ENCODE measurements at places on chromosomes 11 and 22.

DNA sequence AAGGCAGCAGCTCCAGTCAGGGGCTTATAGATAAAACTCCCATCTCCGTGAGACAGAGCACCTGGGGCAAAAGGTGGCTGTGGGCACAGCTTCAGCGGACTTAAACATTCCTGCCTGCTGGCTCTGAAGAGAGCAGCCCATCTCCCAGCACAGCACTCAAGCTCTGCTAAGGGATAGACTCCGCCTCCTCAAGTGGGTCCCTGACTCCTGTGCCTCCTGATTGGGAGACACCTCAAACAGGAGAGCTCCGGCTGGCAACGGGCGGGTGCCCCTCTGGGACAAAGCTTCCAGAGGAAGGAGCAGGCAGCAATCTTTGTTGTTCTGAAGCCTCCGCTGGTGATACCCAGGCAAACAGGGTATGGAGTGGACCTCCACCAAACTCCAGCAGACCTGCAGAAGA, 279.4 kb downstream of the LARGE1 start:
- DNase-seq = no peak

DNA sequence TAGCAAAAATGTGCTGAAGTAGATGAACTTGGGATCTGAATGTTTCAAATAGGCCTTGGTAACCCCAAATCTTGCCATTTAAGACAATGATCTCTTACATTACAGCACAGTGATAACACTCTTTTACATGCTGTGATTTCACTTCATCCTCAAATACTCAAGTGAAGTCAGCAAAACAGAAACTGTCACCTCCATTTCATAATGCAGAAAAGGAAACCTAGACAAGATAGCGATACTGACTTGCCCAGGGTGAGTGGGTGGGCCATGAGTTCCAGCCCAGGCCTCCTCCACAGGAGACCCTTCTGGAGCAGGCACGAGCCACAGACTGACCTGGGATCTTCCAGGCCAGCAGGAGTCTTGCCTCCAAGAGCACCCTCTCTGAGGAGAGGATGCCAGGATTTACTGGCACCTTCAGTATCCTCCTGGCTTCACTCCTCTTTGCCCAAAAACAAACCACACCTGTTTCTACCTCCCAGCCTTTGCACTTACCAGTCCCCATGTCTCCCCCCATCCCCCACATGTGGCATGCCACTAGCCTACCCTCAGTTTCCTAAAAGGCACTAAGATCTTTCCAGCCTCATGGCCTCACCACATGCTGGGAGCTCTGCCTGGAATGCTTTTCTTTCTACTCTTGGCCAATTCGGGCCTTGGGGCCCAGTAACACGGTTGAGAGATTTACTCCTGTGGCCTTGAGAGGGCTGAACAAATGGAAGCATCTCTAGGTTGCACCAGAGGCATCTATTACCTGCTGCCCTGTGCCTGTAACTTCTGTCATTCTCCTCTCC, 1.9 kb upstream of the DGAT2 start:
- no peak for DNase-seq

- DNase-seq = no peak
Measured at GRCh38 chr22:43860126-43860525, 2.2 kb downstream of the SULT4A1 start.

- no peak for DNase-seq
Measured at GRCh38 chr22:37680191-37680851, 4.9 kb downstream of the LGALS1 start.

DNA sequence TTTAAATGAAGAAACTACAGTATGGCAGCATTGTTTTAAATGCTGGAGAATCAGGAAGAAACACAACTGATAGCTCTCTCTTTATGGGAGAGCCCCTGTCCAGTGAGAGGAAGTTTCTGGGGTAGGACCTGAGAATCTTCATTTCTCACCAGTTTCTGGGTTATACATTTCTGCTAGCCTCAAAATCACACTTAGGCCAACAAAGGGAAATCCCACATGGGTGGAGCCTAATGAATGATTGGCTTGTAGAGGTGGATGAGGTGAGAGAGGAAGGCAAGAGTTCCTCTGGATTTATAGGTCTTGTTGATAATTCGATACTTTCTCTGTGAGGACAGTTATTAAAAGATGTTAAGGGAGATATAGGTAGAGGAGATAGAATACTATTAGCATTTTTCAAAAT, 1397.3 kb upstream of the TENM4 start:
- no peak for DNase-seq

DNA sequence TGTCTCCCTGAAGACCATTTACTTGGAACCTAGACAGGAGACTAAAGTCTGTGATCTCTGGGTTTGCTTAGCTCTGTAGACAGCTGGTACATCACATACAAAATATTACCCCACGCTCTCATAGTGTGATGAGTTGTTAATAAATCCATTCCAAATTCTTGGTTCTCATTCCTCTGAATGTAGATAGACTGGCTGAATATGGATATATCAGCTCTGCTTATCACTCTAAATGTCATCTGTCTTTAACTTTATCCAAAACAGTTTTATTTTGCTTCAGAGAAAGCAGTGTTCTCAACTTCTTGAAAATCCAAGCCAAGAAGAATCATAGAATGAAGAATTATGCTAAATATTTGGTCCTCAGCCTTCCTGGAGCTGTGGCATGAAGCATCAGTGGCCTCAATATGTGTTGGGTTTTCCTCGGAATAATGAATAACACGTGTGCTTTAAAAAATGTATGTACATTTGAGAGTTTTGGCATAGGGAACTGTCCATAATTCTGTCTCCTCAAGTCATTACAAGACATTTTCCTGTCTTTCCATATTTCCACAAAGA, 10.5 kb upstream of the LDLRAD3 start:
- no peak for DNase-seq

- no peak for DNase-seq
Measured at GRCh38 chr11:22275600-22275999, 62.6 kb upstream of the SLC17A6 start.

GRCh38 chr11:19768815-19769214, 56.2 kb downstream of the NAV2 start:
- DNase-seq = no peak

DNA sequence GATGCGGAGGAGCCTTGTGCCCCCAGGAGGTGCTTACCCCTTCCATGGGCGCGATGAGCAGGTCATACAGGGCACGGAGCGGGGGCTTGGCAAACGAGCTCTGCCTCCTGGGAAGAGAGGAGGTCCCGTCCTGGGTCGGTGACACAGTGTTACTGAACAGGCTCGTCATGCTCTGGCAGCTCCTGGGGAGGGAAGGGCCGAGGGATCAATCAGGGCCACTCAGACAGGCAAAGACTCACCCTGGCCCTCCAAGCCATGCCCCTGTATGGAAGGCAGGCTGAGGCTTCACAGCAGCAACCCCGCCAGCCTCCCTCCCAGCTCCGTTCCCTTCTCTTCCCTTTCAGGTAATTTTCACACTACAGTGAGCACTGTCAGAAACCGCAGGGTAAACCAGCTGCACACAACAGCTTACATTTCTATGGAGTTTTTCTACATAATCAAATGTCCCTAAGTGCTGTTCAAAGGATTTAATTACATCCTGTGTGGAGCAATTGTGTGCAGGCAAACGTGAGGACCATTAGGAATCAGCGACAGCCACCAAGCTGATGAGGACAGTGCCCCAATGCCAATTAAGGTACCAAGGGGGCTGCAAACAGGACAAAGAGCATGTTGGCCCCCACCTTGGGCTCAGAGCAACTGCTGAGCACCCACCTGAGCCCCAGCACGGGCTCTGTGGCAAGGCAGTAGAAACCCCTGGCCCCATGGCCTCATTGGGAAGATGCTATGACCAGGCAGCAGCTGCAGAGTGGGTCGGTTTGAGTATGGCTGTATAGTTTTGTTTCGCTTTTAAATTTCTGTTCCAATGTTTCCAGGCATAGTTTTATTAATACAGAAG, 95.4 kb upstream of the PITPNB start:
- no peak for DNase-seq

- DNase-seq = no peak
Measured at GRCh38 chr22:35538801-35539321, 1.8 kb upstream of the RASD2 start.

- DNase-seq = no peak
Measured at GRCh38 chr22:30568137-30568805, 6.2 kb downstream of the GAL3ST1 start.

DNA sequence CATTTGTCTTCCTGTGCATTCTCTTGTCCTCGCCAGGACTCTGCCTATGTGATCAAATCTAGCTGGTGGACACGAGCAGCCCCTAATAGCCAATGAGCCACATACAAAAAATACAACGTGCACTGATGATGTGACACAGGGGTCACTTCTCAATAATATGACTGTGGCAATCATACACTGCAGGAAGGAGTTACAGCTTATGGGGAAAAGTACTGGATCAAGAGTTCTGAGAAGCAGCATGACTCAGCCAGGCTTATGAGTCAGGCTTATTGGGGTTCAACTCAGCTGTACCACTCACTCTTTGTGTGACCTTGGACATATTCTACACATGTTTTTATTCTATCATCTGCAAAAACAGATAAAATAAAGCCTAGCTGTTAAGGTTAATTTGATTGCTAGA, 889.4 kb upstream of the TENM4 start:
- no peak for DNase-seq

- no peak for DNase-seq
Measured at GRCh38 chr11:17298302-17298701, 21.8 kb downstream of the NUCB2 start.

DNA sequence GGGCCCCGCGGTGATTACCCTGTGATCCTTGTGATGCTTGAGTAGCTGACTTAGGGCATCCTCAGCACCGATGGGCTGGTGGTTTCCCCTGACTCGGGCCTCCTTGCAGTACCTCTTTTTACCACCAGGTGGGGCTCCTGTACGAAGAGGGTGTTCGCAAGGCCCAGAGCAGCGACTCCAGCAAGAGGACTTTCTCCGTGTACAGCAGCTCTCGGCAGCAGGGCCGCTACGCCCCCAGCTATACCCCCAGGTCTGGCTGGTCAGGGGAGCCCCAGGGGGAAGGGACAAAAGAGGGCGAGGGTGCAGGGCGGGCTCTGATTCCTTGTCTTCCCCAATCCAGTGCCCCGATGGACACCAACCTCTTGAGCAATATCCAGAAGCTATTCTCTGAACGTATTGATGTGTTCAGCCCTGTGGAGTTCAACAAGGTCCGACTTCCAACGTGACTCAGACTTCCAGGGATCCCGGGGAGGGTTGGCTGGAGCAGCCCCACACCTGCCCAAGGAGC, 1.3 kb upstream of the TM7SF2 start:
- DNase-seq = peak; percentile 53

DNA sequence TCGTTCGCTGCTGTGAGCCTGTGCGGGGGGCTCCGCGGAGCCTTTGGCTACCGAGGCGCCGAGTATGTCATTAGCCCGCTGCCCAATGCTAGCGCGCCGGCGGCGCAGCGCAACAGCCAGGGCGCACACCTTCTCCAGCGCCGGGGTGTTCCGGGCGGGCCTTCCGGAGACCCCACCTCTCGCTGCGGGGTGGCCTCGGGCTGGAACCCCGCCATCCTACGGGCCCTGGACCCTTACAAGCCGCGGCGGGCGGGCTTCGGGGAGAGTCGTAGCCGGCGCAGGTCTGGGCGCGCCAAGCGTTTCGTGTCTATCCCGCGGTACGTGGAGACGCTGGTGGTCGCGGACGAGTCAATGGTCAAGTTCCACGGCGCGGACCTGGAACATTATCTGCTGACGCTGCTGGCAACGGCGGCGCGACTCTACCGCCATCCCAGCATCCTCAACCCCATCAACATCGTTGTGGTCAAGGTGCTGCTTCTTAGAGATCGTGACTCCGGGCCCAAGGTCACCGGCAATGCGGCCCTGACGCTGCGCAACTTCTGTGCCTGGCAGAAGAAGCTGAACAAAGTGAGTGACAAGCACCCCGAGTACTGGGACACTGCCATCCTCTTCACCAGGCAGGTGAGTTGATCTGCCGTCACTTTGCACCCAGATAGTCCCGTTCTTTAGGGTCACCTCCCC, 1.0 kb downstream of the ADAMTS15 start:
- no peak for DNase-seq

DNA sequence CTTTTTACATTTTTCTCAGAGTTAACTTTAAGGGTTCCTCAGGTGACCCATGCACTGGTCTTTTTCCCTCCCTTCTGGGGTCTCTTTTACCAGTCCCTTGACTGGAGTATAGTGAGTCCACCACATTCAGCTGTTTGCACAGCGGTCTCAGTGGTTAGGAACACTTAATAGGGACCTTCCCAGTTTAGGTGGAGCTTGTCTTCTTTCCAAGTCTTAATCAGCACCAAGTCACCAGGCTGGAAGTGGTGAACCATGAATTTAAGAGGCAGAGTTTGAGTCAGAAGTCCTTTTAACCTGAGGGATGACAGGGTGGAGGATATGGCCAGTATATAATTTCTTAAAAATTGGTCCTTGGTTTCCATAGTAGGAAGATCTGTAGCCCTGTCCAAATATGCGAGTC, 349.7 kb upstream of the MPPED2 start:
- no peak for DNase-seq

- DNase-seq = no peak
Measured at GRCh38 chr11:85939099-85940015, 84.2 kb downstream of the CCDC83 start.

- DNase-seq = no peak
Measured at GRCh38 chr11:75355051-75355450, 3.6 kb upstream of the ARRB1 start.

DNA sequence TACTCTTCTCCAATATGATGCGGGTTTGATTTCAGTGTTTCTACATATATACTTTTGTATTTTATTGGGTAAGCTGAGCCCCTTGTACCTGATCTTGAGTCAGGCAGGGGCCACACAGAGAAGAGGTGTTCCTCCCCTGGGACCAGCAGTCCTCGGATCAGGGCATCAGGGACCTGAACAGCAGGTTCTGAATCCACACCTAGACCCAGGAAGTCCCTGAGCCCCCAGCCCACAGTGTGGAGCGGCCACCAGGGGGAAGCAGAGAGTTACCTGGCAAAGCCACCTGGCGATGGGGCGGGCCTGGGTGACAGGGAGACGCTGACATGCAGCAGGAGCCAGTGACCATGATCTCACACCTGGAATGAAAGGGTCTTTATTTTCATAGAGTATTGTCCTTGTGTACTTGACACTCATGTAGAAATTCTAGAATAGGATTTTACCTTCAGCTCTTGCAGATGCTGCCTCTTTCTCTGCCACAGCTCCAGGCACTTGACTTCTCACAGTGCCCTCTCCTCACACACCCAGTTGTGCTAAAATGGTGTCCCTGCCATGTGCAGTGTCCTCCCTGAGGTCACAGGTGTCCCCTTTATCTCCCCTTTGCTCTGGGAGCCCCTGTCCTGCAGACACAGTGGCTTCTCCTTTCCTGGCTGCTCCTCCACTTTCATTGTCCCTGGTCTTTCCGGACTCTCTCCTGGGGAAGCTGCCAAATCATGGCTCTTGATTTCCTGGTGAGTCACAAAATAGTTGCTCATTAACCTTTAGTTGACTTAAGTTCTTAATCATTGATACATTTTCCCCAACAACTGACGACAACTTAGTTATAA, 48.5 kb downstream of the GGTLC2 start:
- DNase-seq = peak; percentile 43

DNA sequence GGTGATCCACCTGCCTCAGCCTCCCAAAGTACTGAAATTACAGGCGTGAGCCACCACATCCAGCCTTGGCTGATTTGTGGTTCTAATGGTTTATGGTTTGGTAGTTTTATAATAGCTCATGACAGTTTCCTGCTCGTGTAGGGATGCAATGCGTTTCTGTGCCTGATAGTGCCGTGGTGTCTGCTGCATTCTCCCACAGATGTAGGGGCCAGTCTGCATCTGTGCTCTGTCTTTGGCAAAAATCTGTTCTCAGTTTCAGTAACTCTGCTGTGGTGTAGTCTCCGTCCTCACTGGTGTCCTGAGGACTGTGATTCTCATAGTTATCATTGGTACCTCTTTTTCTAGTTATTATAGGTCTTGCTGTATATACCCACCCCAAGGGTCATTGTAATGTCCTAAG, 16.3 kb downstream of the ST14 start:
- DNase-seq = no peak

GRCh38 chr11:42802201-42802899, 509.4 kb upstream of the API5 start:
- peak; percentile 31 for DNase-seq

- DNase-seq = no peak
Measured at GRCh38 chr11:132904091-132904490, 628.2 kb downstream of the OPCML start.
